Activated T-helper 2 cell treated with anti-CD3 and anti-CD28 coated beads, Interferon-gamma antibody, Interleukin-2, Interleukin-4, amounts not matched to agents 10 μg/mL and 5 μg/mL and 100 μg/mL, durations not matched to agents 14 hours and 24 hours and 36 hours (primary cell): ENCODE measurements at places on chromosomes 5 and 9. TPM values are rescaled to one million over a fixed set of nuclear protein-coding genes. Genes with fewer than 3 reads are reported as not detected.

Gene MARCHF11
- not detected in 2 replicates for total RNA-seq

Gene PCDHB10
- total RNA-seq, result not detected in 2 replicates

Gene FREM1
- total RNA-seq, result not detected in 2 replicates

Gene CCIN
- not detected in 2 replicates for total RNA-seq

Gene PCDHB11
- not detected in 2 replicates for total RNA-seq

Gene SLC25A2
- 0.16 TPM in 1 of 2 replicates, not detected in the other for total RNA-seq

Gene LHX2
- total RNA-seq, result not detected in 2 replicates

Gene CARTPT
- total RNA-seq, result not detected in 2 replicates

Gene BTNL8
- total RNA-seq, result 0.18 and 0.25 TPM in 2 replicates

Gene RNF180
- total RNA-seq, result 0.53 TPM in 1 of 2 replicates, not detected in the other

Gene MLANA
- total RNA-seq, result not detected in 2 replicates

Gene ASTN2
- 2.7 and 4.0 TPM in 2 replicates for total RNA-seq

- no peak for DNase-seq
These were observed 20.6 kb downstream of the TBC1D9B start for GRCh38 chr5:179887095-179887494.

GRCh38 chr5:86797677-86798076, 179.9 kb downstream of the COX7C start:
- no peak for DNase-seq

DNA sequence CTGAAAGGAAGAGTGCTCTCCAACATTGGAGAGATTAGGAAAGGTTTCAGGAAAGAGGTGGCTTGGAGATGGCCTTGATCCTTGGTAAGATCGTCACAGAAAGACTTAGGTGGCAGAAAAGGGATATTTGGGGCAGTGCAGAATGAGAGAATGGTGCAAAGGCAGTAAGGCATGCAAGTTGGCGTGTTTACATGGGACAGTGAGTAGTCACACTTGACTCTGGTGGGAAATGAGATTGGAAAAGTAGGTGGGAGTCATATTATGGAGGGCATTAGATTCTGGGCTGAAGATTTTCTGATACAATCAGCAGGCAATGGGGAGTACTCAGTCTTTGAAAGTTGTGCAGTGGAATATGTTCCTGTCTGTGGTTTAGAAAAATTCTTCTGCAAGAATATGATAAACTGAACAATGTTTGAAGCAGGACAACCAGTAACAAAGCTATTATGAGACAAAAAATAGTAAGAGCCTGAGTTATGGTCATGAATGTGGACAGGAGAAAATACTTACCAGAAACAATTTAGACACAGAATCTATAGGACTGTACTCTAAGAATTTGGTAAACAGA, 76.2 kb upstream of the ANKRD55 start:
- no peak for DNase-seq

DNA sequence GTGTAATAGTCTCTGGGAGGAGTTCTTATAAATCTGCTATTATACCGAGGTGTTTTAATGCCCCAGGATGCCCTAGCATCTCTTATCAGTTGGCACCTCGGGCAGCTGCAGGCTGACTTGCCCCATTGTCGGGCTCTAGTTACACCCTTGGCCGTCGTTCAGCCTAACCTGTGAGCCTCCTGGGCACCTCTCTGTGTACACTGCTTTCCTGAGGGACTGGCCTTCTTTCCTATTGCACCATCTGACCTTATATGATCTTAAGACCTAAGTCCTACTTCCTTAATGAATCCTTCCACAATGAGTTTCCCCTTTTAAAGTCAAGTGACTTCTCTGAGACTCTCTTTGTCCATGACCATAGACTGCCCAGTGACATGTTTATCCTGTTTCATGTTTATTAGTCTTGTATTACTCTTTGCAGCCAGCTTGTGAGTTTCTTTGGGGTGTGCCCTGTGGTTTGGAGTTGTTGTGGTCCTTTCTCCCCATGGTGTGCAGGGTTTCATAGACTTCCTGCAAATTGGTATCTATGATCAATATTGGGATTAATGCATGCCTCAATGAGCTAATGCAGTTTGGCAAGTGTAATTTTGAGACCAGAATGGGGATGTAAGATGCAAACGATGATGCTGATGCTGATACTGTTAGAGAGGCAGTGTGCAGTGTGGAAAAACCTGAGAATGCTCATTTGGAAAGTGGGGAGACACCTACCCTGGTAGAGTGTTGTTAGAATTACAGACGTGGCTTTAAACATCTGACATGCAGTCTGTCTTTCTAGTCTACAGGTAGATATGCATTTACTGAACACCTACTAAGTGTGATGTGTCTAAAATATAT, 4.9 kb downstream of the DAPK1 start:
- DNase-seq, result no peak

- no peak for DNase-seq
These were observed 26.1 kb downstream of the MAP1B start for GRCh38 chr5:72133212-72133990.

GRCh38 chr5:142841511-142842265, 71.5 kb downstream of the ARHGAP26 start:
- no peak for DNase-seq

DNA sequence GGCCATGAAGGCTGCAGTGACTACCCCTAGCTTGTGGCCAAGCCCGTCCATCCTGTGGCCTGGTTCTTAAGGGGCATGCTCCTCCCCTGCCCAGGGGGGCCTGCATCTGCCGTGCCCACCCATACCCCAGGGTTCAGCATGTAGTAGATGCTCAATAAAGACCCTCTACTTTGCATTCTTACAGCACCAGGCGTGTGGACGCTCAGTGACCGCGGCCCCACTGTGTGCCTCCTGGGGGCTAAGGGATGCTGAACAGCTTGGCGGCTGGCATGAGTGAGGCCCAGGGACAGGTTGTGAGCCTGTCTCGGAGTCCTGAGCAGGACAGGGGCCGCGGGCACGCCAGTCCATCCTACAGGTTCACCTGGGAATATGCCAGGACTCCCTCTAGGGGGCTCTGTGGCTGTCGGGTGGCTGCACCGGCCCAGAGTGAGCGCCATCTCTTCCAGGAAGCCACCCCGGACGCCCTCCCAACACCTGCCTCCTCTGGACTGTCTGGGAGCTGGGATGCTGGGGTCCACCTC, 9.1 kb downstream of the NOTCH1 start:
- DNase-seq, result no peak

GRCh38 chr5:65535529-65535987, 27.4 kb downstream of the CENPK start:
- no peak for DNase-seq

- no peak for DNase-seq
These were observed 213.1 kb downstream of the PSAT1 start for GRCh38 chr9:78510035-78510434.

GRCh38 chr9:135978642-135979546, 17.7 kb upstream of the UBAC1 start:
- DNase-seq, result no peak

DNA sequence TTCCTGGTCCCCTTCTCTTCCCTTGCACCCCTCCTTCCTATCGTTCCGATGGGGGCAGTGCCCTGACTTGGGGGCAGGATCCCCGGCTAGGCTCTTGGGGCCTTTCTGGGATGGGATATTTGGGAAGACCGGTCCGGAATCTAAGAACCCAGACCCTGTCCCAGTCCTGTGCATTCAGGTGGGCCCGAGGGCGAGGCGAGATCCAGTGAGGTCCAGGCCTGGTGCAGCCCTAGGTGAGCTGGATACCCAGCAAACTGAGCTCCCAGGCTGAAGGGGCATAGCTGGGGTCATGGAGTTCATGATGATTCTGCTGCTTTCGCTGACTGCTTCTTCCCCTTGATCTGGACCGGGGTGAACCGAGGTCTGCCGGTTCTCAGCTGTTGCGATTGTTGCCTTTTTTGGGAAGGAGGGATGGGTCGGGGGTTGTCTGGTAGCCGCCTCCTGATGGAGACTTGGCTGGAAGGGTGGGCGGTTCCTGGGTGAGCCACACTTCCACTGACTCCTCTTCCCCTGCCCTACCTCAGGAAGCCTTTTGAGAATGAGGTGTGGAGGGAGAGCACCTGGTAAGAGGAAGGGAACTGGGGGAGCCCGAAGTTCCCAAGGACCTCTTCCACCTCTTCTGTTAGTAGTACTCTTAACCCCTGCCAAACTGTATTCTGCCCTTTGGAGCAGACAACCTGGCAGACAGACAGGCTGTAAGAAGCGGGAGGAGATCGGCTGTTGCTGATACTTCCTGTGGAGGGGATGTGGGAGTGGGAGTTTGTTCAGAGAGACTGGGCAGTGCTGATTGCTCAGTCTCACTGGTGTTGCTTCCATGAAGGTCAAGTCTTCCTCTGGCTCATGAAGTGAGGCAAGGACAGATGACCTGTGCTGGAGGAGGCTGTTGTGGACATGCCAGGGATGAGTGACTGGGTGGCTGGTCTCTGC, 1.0 kb downstream of the LRRC8A start:
- DNase-seq, result no peak

GRCh38 chr5:81786496-81786895, 35.6 kb upstream of the SSBP2 start:
- no peak for DNase-seq

GRCh38 chr9:38259519-38260218, 132.8 kb upstream of the ALDH1B1 start:
- no peak for DNase-seq

DNA sequence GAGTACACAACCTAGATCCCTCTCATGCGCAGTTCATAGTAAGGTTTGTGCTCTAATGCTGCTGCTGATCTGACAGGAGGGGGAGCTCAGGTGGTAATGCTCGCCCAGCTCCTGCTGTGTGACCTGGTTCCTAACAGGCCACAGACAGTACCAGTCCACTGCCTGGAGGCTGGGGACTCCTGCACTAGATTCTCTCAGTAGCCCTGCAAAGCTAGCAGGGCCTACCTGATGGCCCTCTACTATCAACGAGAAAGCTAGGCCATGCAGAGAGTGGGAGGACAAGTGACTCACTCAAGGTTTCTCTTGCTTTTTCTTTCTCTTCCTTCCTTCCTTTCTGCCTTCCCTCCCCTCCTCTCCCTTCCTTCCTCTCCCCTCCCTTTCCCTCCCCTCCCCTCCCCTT, 55.1 kb upstream of the TEX48 start:
- DNase-seq, result no peak

DNA sequence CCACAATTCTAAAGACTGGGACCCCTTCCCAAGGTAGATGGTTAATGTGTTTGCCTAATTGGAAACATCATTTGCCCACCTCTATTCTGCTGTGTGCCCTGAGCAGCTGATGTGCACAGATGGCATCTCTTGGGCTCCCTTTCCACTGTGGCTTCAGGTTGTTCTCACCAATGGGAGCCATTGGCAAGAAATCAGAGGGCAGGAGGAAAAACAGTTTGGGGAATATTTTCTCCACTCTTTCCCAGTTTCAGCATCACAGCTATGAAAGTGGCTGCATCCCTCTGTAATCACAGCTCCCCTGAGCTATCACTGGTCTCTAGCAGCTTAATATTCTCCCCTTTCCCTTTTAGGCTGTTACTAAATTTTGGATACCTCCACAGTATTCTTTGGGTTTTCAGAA, 911.6 kb upstream of the SEMA6A start:
- DNase-seq, result no peak

- no peak for DNase-seq
These were observed 6.9 kb upstream of the BOD1 start for GRCh38 chr5:173623296-173623771.

DNA sequence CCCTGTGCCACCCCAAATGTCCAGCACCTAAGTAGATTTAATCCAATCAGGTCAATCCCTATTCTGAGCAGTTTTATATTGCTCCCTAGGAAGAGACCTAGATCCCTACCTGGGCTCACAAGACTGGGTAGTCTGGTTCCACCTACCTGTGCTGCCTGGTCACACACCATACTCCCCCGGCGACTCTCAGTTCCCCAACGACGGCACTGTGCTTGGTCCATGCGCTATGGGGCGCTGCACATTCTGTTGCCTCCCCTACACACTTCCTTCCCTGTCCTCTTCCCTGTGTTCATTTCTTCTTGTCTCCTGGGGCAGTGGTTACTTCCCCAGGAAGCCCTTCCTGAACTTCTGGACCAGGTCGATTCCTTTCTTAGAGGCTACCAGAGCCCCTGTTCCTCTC, 109.9 kb upstream of the IL12B start:
- DNase-seq, result no peak

- DNase-seq, result no peak
These were observed 33.6 kb downstream of the TMOD1 start for GRCh38 chr9:97534961-97535594.

DNA sequence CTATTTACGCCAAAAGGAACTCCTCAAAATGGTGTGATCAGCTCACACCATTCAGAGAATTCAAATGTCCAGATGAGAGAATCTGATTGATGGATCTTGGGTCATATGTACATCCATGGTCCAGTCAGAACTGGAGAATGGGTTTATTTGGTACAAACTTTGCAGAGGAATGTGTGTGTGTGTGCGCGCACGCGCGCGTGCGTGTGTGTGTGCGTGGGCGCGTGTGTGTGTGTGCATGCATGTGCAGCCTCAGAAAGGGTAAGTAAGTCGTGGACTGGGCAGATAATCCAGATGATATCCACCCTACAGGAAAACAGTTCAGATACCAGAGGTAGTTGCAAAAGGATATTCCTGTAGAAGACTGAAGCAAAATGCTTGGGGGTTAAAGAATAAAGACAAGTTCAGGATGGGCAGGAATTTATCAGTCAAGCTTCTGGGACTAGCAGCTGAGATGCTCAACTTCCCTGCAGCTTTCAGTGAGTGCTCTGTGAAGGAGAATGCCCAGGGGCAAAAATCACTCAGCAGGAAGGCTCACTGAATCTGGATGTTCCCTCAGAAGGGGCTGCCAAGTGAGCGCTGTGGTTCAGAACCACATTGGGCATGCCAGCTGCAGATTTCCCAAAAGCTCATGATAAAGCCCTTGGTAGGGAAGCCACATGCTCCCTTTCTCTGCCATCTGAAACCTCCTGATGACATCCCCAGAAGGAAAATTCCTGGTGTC, 440.5 kb upstream of the SGCD start:
- no peak for DNase-seq

- DNase-seq, result no peak
These were observed 220.7 kb downstream of the FANCC start for GRCh38 chr9:95096807-95097206.

GRCh38 chr5:82563745-82564144, 285.6 kb upstream of the RPS23 start:
- DNase-seq, result no peak

GRCh38 chr9:130235558-130236435, 29.8 kb upstream of the HMCN2 start:
- DNase-seq, result peak; percentile 49

GRCh38 chr5:58317808-58318207, 142.1 kb downstream of the PLK2 start:
- DNase-seq, result no peak

GRCh38 chr5:84961193-84961592, 576.5 kb upstream of the EDIL3 start:
- no peak for DNase-seq

DNA sequence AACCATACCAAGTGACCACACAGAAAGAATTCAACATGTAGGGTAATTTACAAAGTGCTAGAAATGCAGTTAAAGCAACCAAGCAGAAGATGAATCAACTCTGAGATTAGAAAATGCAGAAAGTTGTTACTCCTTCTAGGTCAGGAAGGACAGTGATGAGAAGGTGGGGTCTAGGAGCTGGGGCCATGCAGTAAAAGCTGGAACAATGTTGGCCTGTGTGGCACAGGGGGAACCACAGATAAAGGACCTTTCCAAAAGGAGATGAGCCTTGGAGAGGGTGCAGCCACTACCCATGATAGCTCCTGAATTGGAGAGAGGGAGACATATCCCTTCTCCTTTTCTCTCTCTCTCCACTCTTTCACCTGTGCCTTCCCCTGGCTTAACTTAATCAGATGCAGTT, 2.4 kb upstream of the SCGB3A2 start:
- DNase-seq, result no peak
